MM.1S (cell line): ENCODE measurements at places on chromosomes 3 and 15.

GRCh38 chr3:21188459-21188858, 562.6 kb downstream of the ZNF385D start:
- H3K4me1 ChIP-seq = no peaks in the 10 kb centered on the region
- no peak overlapping the region for H3K4me3 ChIP-seq
- H3K36me3 ChIP-seq = no peaks in the 10 kb centered on the region
- no peak overlapping the region for H3K27ac ChIP-seq
- no peak for DNase-seq

DNA sequence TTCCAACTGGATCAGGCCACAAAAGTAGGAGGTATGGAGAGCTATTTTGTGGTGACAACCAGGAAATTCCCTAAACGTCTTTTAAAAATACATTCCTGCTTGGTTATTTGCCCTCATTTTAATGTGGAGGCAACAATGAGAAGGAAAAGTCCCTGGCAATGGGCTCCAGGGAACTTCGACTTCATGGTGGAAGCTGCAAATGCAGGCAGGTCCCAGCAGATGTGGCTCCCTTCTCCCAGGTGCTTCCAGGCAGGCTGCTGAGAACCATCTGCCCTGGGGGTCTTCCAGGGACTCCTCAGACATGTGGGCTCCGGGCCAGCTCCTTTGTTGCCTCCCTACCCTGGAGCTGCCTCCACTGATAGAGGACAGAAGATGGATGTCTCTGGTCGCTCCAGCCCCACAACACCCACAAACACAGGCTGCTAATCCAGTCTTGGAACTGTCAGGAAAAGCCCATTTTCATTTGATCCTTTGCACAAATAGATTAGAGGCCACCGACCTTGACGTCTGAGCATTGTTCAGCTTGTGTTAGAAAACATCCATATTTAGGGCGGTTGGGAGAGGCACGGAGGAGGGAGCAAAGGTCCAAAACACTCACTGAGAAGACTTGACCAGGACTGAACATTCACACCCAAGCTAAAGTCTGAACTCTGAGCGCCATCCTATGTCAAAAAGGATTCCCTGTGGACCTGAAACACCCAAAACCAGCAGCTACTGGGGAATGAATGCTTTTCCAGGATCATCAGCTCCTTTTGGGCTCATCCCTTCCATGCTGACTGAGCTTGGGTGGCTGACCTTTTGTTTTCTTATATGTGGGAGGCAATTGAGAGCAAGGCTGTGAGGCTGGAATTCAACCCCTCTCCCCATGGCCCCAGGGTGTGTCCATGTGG, 30.2 kb upstream of the SLCO2A1 start:
- no peak for DNase-seq
- no peaks in the 10 kb centered on the region for H3K4me1 ChIP-seq
- no peak overlapping the region for H3K27ac ChIP-seq
- H3K27me3 ChIP-seq = no peaks in the 10 kb centered on the region
- no peak overlapping the region for H3K4me3 ChIP-seq

DNA sequence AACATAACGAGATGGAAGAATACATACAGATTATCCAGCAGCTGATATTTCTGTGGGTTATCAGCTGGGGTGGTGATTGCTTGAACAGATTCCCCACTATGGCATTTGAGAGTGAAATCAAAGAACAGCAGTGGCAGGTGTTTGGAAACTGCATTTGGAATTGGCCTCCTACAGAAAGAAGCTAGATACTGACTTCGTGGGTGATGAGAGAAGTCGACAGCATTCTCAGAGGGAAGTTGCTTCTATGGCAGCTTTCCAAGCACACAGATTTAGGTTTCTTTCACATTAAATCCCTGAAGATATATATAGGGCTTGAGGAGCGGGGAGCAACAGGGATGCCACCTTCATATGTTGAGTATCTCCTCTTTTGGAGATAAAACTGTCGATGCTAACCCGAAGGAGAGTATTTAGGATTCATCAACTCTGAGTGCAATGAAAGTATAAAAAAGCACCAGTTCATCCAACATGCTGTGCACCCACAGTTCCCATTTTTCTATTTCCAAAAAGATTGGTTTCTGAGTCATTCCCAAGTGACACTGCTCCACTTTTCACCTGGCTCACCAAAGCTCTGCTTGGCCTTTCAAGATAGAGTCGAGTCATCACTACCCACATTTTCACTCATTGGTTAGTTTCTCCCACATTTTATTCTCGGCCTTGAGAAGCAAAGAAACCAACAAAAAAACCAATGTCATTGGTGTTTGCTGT, 579.8 kb upstream of the SUCLG2 start:
- H3K4me3 ChIP-seq = no peak overlapping the region
- no peaks in the 10 kb centered on the region for H3K4me1 ChIP-seq
- no peaks in the 10 kb centered on the region for H3K36me3 ChIP-seq
- H3K27ac ChIP-seq = no peak overlapping the region
- DNase-seq = no peak

DNA sequence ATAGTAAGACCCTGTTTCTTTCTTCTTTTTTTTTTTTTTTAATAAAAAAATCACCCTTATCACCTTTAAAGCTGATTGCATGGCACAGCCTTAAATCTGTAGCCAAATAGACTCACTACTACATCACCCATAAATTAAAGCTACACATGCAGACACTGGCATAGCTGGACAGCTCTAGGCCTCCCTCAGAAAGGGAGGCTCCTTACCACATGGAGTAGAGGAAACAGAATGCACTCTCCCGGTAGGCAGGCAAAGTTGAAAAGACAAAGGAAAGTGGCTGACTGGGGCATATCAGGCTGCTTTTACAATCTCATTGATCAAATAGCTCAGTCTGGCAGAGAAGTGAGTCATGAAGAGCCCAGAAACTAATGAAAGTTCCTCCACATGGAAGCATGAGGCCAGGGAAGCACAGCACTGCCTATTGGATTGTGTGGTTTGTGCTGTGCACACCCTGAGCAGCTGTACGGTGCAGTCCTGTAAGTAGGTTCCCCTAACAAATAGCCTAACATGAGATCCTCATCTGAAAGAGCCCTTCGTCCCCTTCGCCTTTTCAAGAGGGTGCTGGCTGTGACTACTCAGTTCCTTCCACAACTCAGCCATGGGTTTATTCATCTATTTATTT, 32.7 kb upstream of the FAM98B start:
- no peaks in the 10 kb centered on the region for H3K36me3 ChIP-seq
- DNase-seq = no peak
- H3K27ac ChIP-seq = no peak overlapping the region
- H3K27me3 ChIP-seq = no peaks in the 10 kb centered on the region
- H3K4me3 ChIP-seq = no peak overlapping the region
- peaks cover 24% of the 10 kb centered on the region for H3K4me1 ChIP-seq

- H3K4me1 ChIP-seq = no peaks in the 10 kb centered on the region
- DNase-seq = no peak
- no peak overlapping the region for H3K27ac ChIP-seq
- H3K4me3 ChIP-seq = no peak overlapping the region
- H3K27me3 ChIP-seq = no peaks in the 10 kb centered on the region
Observed at GRCh38 chr3:63086190-63086589, 191.9 kb upstream of the SYNPR start.
